ENCODE measurements at places on chromosomes 3 and 15.

- no peak for DNase-seq
These were observed 22.1 kb upstream of the SCAANT1 start for GRCh38 chr3:63934041-63934866.

GRCh38 chr3:108178676-108179075 lies 43.5 kb downstream of the IFT57 start:
- no peak for DNase-seq

GRCh38 chr3:3154879-3155610 lies 24.4 kb downstream of the CRBN start:
- no peak for DNase-seq

DNA sequence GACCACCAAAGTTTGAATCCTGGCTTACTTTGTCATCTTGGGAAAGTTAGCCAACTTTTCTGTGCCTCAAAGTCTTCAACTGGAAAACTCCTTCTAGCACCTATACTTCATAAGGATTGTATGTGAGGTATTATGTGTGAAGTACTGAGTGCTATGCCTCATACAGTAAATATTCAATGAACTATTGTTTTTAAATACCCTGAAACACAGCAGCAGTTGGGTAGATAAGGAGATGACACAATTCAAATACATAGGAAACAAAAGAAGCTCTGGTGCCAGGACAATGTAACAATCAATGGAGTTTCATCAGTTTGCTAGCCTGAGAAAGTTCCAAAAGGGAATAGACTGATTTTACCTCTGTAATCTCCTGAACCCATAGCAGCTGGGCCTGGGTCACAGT lies 43.3 kb downstream of the TUBGCP4 start:
- no peak for DNase-seq

GRCh38 chr3:132981719-132982118 lies 56.5 kb upstream of the TMEM108 start:
- DNase-seq: no peak

DNA sequence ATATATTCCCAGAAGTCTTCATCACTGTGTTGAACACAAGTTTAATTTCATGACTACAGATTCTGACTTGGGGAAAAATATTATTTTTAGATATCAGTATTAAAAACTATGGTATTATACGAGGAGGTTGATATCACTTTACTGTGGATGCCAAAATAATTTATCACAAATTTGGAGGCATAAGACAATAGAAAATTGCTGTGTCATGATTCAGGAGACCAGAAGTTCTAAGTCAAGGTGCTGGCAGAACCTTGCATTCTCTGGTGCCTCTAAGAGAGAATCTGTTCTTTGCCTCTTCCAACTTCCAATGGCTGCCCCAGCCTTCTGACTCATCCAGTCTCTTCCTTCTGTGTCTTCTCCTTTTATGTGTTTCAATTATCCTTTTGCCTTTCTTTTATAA lies 325.0 kb upstream of the CNTN4 start:
- DNase-seq: no peak

GRCh38 chr15:86973284-86973844 lies 893.7 kb downstream of the AGBL1 start:
- DNase-seq: no peak
